RCC 7860 (cell line): ENCODE measurements at places on chromosomes 2 and 18.

DNA sequence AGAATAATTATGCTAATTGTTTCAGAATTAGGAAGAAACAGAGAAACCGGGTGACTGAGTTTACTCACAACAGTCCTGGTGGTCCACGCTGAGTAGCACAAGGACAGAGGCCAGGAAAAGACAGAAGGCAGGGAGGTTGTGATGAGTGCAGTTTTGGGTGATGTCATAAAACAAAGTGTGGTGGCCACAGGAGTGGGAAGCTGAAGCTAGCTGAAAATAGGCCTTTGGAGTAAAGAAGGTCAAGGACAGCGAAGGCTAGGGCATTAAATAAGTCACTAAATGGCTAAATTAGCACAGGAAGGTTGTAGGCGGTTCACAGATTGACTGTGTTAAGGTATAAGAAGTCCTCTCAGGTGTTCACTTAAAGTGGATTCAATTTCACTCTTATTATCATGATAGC, 120.9 kb upstream of the TTN start:
- no peak for DNase-seq

GRCh38 chr2:174699993-174700766, 64.1 kb downstream of the CHRNA1 start:
- DNase-seq = peak; percentile 53

DNA sequence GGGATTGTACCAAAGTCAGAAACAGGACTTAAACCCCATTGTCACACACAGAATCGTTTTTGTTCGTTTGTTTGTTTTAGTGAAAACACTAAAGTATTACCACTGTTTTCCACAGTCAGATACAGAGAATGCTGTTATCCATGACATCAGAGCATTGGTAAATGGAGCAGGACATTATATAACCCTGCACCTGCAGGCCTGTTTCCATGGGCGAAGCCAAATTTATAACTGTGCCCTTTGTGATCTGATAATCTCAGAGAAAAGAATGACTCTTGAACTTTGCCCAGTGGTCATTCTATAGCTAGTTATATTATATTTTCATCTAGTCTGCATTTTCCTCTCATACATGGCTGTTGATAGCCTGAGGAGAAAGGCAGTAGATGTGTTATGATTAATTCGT, 217.6 kb downstream of the TMEM182 start:
- no peak for DNase-seq

GRCh38 chr18:9366126-9366714, 31.6 kb downstream of the TWSG1 start:
- DNase-seq = peak; percentile 4

DNA sequence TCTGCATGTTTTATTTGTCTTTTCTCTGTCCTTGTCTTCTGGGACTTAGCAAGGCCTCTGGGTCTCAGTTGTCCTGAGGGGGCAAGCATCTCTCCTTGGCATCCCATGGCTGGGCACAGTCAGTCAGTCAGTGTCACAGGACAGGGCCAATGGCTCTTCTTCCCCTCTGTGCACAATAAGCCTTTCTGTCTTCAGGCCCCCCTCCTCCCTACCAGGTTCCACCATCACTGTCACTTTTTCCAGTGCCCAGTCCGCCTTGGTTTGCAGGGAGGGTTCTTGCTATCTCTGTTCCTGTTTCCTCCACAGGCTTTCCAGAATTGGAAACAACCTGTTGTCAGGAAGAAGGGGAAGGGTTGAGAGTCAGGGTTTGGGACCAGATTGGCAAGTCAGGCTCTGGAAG, 1.7 kb upstream of the VAMP5 start:
- no peak for DNase-seq

- DNase-seq = no peak
Measured at GRCh38 chr2:128195435-128195984, 104.5 kb downstream of the UGGT1 start.

- DNase-seq = no peak
Measured at GRCh38 chr2:168635065-168635577, 167.3 kb upstream of the NOSTRIN start.

DNA sequence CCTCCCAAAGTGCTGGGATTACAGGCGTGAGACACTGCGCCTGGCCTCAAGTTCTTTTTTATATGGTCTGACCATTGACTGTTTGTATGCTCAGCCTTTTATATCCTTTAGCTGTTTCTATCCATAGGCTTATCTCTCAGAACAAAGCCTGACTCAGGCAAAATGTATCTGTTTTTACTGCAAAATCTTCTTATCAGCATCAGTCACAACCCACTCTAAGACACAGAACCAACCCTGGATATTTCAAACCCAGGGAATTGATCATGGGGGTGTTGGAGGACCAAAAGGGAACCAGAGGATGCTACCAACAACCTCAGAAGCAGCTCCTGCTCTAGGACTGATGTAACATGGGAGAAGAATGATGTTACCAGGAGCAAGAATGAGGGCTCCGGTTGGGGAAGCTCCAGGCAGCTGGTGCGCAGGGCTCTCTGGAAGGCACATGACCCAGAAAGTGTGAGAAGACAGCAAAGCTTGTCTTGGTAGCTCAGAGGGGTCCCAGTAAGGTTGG, 75.3 kb upstream of the NCK2 start:
- DNase-seq = no peak

DNA sequence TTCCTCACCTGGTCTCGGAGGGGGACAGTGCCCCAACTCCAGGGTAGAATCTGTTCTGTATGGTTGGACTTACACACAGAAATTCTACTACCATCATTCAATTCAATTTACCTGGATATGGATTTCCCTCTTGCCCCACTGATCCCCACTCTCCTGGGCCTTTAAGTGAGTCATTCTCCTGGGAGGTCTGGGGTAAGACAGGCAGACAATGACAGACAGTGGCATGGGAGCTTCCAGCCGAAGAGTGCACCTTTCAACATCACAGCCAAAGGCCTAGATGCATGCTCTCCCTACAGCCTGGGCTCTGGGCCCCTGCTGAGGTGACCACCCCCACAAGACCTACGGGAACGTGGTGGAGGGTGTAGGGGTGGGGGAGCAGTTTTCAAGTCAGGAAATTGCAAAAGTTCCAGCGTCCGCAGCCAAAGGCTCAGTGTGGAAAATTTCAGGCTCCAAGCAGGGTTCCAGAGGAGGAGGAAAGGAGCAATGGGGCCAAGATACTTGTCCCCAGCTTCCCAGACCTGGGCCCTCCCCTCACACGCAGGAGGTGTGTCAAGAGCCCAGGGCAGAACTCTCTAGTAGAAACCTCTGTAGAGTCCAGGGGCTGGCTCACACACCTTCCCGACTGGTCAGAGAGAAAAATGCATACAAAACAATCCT, 296.4 kb downstream of the CYP26B1 start:
- DNase-seq = no peak

DNA sequence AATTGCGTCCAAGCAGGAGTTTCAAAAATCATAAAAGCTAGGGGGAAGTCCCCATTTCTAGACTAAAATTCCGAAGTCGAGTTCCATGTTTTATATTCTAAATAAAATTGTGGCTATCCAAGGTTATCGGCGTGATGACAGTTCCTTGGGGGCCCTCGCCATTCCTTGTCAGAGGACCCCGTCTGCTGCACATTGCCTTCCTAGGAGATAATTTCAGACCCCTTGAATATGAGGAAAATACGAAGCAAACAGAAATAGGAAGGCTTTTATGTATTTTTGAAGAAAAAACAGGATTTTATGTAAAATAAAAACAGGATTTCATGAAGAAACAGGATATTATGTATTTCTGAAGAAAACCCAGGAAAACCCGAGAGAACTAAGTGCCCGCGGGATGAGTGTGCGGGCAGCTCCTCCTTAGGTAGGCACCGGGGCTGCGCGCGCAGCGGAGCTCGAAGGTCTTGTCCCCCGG, 465 bp upstream of the PLEKHA3 start:
- DNase-seq = no peak

GRCh38 chr2:170969872-170970496, 40.9 kb downstream of the GORASP2 start:
- DNase-seq = no peak

DNA sequence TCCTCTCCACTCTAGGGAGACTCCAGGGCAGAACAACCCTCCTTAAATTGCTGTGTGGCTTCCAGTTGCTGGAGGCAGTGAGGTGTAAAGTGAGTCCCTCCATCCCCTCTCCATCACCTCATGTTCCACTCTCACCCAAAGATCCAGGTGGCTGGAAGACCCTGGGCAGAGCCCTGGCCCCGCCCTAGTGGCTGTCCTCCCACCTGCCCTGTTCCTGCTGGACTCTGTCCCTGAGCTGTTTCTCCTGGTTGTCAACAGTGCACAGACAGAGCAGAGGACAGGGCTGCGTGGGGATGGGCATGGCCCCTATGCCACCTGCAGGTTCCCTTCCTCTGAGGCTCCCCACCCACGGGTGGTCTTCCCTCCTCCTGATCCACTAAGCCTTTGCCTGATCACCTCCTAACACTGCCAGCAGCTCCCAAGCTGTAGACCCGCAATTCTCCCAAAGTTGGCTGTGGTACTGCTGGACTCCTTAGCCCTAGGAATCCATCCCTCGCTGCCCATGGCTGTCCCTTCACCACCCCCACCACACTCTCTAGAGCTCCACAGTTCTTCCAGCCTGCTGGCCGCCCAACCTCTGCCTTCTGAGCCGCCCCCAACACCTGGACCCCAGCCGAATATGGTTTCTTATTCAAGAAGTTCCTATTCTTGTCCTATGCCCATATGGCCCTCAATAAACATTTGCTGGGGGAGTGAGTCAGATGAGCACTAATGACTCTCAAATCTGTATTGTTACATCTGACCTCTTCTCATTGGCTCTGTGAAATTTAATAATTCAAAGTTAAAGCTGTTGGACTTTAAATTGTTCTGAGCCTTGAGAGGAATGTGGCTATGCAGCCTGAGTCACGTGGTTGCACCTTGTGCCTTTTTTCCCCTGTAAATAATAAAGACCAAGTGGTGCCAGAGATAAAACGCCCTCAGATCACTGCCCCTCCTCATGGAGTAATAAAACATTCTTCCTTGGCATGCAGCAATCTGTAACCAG, 260.0 kb upstream of the HS6ST1 start:
- no peak for DNase-seq

DNA sequence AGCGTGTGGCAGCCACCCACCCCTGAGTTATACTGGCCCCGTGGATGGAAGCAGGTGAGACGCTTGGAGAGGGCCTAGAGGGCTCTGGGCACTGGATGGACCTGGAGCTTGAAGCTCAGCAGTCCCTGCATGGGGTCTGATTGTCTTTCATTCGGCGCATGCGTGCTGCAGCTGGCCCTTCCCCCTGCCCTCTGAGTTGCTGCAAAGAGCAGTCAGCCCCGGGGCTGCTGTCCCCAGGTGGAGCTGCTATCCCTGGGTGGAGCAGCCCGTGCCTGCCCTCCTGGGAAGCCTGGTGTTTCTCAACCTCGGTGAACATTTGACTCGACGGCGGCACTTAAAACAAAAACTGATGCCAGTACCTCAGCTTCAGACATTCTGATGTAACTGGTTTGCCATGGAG, 29.6 kb downstream of the IGFBP5 start:
- DNase-seq = no peak

- DNase-seq = no peak
Measured at GRCh38 chr2:233811087-233811486, 33.0 kb downstream of the MROH2A start.

DNA sequence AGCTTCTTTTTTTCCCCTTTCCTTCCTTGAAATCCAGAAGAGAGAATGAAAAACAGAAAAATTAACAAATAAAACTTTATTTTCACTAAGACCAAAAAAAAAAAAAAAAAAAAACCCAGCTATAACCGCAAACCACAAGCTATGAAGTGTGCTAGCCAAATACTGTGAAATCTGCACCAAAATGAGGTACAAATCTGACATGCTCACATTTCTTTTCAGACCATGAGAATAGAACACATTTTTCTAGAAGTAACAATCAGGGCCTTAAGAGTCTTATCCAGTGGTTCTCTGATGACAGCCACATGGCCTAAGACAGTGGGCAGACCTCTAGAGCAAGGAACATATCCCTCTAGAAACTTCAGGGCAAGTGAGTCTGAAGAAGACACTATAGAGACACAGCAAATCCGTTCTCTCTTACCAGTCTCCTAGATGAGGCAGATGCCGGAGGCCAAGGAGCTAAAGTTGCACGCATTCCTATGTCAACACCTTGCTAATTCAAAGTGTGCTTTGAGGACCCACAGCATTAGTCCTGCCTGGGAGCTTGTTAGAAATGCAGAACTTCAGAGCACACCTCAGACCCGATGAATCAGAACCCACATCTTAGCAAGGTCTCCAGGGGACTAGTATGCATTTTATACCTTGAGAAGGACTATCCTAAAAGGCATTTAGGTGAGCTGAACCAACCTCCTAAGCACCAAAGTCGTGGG, 317.1 kb downstream of the MYCN start:
- no peak for DNase-seq

- DNase-seq = no peak
Measured at GRCh38 chr2:238942726-238943300, 94.9 kb downstream of the TWIST2 start.

- no peak for DNase-seq
Measured at GRCh38 chr2:58039170-58039611, 7.4 kb upstream of the VRK2 start.
